G401 (cell line): ENCODE measurements at places on chromosomes 13 and 19.

DNA sequence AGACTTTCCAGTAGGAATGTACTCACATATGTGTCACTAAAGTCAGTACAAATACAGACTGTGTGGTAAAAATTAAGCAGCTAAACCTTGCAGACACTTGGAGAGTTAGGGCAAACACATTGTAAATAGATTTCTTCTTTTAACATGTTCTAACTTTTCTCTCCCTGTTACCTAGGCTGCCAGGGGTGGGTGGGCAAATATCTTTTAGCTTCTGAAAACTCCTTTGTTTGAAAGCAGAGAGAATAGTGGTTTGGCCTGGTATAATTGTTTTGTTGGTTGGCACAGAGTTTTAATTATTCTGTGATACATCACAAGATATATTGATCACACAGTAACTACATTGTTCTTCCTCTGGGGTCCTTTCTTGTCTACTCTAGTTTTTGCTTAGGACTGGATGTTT lies 289.8 kb upstream of the DACH1 start:
- DNase-seq, result no peak

GRCh38 chr19:40640744-40641143 lies 39.6 kb downstream of the LTBP4 start:
- no peak for DNase-seq

GRCh38 chr19:5682107-5682482 lies 1.3 kb downstream of the HSD11B1L start:
- DNase-seq, result no peak

DNA sequence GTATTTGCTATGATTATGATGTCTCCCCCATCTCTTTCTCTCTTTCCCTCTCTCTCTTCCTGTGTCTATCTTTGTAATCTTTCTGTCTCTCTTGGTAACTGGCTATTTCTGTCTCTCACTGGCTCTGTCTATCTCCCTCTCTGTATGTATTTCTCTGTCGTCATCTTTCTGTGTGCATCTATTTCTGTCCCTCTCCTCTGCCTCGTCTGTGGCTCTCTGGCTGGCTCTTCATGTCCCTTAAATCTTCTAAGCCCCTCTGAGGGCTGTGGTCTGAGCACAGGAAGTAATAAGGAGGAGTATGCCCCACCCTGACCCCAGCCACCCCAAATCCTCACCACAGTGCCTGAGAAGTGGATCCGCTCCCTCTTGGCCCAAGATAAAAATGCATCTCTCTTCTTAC lies 104.4 kb downstream of the DNAJC15 start:
- no peak for DNase-seq

GRCh38 chr13:50884265-50884664 lies 25.3 kb upstream of the RNASEH2B start:
- no peak for DNase-seq
